Activated CD4-positive, alpha-beta T cell treated with anti-CD3 and anti-CD28 coated beads, Interleukin-2, amount 10 ng/mL, durations not matched to agents 24 days and 14 days (primary cell): ENCODE measurements at places on chromosomes 3 and 15. TPM values are rescaled to one million over a fixed set of nuclear protein-coding genes. Genes with fewer than 3 reads are reported as not detected.

Gene C3orf49
- not detected in 2 replicates for total RNA-seq

Gene SCAMP5
- total RNA-seq: 0.92 and 1.3 TPM in 2 replicates

Gene PLA2G4E
- not detected in 2 replicates for total RNA-seq

GRCh38 chr3:159532577-159532976 is 456.1 kb upstream of the IL12A start:
- DNase-seq: no peak
- no peak overlapping the region for H3K4me3 ChIP-seq
- no peaks in the 10 kb centered on the region for H3K27me3 ChIP-seq
- H3K36me3 ChIP-seq: no peaks in the 10 kb centered on the region

DNA sequence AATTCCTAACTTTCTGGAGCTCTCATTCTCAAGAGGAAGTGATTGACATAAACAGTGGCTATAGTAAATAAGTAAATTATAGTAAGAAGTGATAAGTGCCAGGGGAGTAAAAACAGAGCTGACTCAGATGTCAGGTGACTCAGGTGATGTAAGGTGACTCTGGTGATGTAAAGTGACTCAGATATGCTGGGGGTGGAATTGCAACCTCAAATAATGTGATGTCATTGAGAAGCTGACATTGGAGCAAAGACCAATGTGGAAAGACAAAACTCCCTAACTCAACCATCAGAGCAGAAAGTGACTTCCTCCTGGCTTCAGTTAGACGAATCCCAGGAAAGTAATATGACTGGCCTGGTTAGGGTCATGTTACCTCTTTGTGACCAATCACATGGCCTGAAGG is 144.2 kb upstream of the SNTN start:
- no peak for DNase-seq
- H3K27me3 ChIP-seq: no peaks in the 10 kb centered on the region
- no peaks in the 10 kb centered on the region for H3K36me3 ChIP-seq

DNA sequence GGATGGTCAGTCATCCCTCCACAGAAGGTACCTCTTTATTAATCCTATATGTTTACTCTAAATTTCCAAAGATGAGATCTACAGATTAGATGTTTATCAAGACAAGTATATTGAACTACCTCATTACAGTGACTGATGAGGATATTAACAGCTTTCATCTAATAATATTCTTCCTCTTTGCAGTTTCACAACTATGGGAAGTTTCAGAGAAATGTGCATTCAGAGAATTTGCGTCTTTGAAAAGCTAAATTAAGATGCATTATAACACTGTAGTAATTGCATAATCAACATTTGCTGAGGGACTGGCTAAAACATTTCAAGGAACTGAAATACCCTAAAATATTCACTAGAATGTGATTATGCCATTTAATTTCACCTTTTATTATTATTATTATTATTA is 46.7 kb downstream of the MCF2L2 start:
- DNase-seq: no peak
- H3K4me3 ChIP-seq: no peak overlapping the region
- H3K4me1 ChIP-seq: peaks cover 24% of the 10 kb centered on the region

- H3K4me3 ChIP-seq: no peak overlapping the region
- no peaks in the 10 kb centered on the region for H3K27me3 ChIP-seq
- H3K36me3 ChIP-seq: no peaks in the 10 kb centered on the region
- H3K4me1 ChIP-seq: no peaks in the 10 kb centered on the region
- no peak overlapping the region for H3K27ac ChIP-seq
Observed at GRCh38 chr3:8650583-8651416, 6.2 kb upstream of the SSUH2 start.

DNA sequence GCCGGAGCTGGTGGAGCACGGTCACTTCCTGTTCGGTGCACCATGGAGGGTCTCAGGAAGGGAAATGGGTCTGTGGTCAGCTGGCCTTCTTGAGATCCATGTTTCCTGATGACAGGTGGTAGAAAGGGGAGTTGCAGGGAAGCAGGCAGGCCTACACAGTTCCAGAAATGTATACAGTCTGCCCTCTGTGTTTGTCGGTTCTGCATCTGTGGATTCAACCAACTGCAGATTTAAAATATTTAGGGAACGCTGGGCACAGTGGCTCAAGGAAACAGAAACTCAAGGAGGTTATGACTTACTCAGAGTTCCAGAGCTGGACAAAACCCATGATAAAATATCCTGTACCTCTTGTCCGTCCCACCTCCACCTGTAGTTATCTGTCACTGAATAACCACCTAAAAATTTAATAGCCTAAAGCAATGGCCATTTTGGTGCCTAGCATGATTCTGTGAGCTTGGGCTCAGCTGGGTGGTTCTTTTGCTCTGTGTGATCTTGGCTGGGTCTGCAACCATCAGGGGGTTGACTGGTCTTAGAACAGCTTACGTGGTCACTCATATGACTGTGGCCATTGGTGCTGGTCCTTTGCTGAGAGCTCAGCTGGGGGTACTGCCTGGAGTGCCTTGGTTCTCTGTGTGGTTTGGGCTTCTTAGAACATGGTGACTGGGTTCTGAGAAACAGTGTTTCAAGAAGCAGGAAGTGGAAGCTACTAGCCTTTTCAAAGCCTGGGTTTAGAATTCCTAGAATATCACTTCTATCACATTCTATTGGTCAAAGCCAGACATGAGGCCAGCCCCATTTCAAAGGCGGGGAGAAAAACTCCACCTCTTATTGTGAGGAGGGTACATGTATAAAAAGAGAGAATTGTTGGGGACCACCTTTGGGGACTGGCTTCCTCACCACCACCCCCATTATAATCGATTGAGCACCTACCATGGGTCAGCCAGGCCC is 239.7 kb upstream of the BHLHE40 start:
- peak; percentile 87 for DNase-seq
- H3K27ac ChIP-seq: peak overlapping the region; percentile 89
- H3K4me3 ChIP-seq: peak overlapping the region; percentile 47
- peaks cover 71% of the 10 kb centered on the region for H3K4me1 ChIP-seq
- H3K36me3 ChIP-seq: peaks cover 73% of the 10 kb centered on the region

DNA sequence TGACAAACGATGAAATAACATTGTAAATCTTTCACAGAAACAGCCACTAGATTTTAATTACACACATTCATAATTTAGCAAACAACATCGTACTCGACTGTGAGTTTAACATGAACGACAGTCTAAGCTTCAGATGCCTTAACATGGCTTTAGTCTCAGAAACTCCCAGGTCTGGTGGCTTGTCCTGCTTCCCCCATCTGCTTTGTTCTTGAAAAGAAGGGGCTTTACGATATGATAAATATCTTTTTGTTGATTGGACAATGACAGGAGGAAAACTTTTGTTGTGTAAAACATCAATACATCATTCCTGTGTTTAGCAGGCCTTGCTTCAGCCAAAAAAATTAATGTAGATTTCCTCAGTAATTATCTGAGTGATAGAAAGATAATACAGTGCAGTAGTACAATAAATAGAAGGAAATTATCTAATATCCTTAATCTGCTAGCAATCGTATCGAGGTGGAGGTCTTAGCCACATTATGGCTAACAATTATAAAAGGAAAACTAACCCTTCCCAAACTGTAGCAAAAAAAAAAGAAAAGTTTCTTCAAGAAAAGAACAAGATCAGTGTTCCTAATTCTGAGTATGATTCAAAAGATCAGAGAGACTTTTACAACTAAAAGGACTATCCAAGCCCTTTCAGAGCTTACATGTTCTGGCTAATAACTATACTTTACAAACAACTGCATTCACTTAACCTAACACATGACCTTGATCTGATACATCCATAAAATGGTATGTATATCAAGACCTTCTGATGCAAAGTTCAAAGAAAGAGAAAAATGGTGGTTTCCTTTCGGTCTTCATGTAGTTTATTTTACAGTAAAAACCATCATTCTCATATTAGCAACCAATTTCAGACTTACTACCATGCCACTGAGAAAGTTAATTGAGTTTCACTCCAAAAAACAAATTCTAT is 535.7 kb downstream of the FOXP1 start:
- no peaks in the 10 kb centered on the region for H3K27me3 ChIP-seq
- peaks cover 64% of the 10 kb centered on the region for H3K4me1 ChIP-seq
- peaks cover 88% of the 10 kb centered on the region for H3K36me3 ChIP-seq
- peak overlapping the region; percentile 70 for H3K27ac ChIP-seq
- peak overlapping the region; percentile 28 for H3K4me3 ChIP-seq

- H3K27ac ChIP-seq: no peak overlapping the region
- H3K4me3 ChIP-seq: no peak overlapping the region
- no peaks in the 10 kb centered on the region for H3K36me3 ChIP-seq
Observed at GRCh38 chr3:116037954-116038911, 407.1 kb downstream of the LSAMP start.
